ENCODE measurements at places on chromosomes 12 and 14.

DNA sequence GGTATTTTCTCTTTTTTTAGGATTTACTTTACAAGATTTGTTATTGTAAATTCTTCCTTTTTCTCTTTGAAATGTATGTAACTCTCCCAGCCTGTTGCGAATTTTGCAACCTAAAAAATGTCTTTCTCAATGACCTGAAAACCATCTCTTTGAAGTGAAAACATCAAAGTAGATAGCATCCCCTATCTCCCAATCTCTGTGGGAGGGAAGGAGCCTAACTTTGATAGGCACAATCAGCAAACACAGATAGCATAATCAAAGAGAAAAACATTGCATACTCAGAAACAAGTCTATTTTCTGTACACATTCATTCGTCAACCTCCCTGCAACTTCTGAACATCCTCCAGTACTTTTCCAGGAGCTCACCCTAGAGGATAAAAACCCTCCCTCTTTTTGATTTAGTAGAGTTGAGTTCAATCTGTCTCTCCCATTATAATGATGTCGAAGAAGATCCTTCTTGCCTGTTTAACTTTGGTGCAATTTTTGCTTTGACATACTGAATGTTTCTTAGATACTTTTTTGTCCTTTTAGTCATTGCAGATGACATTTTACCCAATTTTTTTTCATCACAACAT, 849.2 kb upstream of the LRFN5 start:
- DNase-seq: no peak

DNA sequence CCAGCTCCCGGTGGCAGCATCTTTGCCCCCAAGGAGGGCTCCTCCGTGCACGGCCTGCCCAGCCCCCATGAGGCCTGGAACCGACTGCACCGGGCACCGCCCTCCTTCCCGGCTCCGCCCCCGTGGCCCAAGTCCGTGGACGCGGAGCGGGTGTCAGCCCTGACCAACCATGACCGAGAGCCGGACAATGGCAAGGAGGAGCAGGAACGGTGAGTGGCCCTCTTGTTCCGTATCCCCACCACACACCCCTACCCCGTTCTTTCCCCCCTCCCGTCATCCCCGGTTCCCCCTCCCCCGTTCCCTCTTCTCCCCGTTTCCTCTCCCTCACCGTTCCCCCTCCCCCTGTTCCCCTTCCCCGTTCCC, 28.3 kb downstream of the LRCOL1 start:
- no peak for DNase-seq

GRCh38 chr12:52401926-52402325, 4.2 kb downstream of the KRT82 start:
- no peak for DNase-seq

- DNase-seq: no peak
Observed at GRCh38 chr14:59277659-59278058, 89.2 kb downstream of the DAAM1 start.

GRCh38 chr14:53758141-53758540, 198.5 kb downstream of the BMP4 start:
- DNase-seq: no peak

DNA sequence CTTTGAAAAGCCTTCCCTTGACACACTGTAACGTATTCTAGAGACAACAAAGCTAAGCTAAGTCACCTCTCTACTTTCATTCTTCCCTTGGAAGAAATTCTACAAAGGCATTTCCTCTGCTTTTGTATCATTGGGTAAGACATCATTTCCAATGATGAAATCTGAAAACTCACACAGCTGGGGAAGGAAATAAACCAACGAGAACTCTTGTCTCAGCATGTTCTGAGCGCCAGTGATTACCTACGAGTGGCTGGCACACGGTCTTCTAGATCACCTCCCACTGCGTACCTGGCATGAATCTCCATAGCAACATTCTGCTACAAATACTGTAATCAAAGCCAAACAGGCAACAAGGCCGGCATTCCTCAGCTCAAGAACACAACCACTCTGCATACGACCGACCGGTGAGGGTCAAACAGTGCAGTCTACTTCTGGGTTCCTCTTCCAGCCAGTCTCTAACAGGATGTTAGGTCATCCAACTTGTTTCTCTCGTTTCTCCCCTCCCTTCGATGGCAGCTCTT, 7.6 kb downstream of the VPS37B start:
- DNase-seq: peak; percentile 85

- DNase-seq: peak; percentile 75
Observed at GRCh38 chr12:48183091-48183875, at the start of gene CCDC184. TSS of gene CCDC184 (plus strand) at chr12:48183644. CDS start at chr12:48184123, 479 bp downstream.

DNA sequence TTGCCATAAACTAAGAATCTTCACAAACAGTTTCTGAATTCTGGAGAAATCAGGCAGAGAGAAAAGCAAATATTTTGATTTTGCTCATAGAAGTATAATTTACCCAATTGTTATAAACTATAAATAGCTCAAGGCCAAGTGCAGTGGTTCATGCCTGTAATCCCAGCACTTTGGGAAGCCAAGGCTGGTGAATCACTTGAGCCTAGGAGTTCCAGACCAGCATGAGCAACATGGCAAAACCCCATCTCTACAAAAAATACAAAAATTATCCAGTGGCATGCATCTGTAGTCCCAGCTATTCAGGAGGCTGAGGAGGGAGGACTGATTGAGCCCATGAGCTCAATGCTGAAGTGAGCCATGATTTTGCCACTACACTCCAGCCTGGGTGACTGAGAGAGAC, 19.6 kb upstream of the MMP19 start:
- DNase-seq: no peak

DNA sequence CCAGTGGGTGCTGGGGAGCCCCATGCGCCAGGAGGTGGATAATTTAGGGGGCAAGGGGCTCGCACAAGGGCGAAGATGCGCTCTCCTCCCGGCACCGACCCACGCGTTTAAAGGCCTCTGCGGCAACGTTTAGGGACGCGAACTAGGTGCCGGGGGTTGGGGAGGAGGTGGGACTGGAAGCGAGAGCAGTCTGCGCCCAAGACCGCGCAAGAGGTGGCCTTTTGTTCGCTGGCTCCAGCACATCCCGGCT, 1.3 kb downstream of the SLC38A1 start:
- DNase-seq: no peak

DNA sequence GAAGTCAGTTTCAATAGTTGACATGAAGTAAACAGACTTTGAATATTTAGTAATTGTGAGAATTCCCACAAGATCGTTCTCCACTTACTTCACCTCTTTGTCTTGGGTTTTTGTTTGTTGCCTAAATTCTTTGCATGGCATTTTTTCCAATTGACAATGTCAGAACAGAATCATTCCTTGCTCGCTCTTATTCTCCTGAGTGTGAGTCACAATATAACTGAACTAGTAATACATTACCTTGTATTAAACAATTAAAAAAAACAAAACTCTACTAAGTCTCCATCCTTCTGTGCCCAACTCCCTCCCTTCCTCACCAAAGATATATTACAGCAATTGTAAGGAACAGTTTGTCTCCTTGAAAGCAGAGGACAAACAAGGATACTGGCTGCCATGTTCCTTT, 638.8 kb upstream of the NOVA1 start:
- no peak for DNase-seq

DNA sequence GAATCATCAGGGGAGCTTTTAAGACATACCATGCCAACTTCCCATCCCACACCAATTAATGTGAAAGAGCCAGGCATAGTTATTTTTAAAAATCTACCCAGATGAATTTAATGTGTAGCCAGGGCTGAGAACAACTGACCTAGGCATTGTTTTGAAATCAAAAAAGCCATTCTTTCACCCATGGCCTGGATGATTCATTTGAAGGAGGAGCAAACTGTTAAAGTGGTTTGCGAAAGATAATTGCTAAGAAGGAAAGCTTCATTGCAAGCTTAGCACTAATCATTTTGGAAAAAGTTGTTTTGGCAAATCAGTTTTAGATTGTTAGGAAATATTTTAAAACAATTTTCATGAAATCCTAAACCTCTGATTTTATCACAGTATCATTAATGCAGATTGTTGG, 2.1 kb upstream of the GTSF1 start:
- peak; percentile 51 for DNase-seq
